ENCODE measurements at places on chromosomes 12 and 14.

GRCh38 chr14:32602699-32603098, 273.6 kb downstream of the AKAP6 start:
- DNase-seq, result no peak

GRCh38 chr14:88849716-88850115, 25.3 kb downstream of the TTC8 start:
- no peak for DNase-seq

DNA sequence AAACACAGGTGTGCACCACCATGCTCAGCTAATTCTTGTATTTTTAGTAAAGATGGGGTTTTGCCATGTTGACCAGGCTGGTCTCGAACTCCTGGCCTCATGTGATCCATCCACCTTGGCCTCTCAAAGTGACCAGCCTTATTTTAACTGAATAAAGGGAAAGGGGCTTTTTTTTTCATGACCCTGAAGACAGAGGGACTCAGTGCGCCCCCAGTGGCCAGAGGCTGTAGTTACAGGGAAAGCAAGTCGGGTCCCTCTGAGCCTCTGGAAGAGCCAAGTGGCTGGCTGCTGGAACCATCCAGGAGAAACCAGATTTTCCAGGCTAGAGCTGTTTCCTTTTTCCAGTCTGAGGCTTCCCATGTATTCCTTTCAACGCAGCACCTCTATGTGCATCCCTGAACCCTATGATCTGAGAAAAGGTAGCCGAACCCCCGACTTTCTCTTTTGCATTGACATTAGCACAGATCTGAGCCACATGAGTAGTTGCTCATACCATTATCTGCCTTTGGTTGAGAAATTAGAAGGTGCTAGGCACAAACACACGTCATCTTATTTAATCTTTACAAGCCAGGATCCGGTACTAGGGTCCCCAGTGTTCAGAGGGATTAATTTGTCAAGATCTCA, 342.7 kb downstream of the CACNA1C start:
- DNase-seq, result no peak

DNA sequence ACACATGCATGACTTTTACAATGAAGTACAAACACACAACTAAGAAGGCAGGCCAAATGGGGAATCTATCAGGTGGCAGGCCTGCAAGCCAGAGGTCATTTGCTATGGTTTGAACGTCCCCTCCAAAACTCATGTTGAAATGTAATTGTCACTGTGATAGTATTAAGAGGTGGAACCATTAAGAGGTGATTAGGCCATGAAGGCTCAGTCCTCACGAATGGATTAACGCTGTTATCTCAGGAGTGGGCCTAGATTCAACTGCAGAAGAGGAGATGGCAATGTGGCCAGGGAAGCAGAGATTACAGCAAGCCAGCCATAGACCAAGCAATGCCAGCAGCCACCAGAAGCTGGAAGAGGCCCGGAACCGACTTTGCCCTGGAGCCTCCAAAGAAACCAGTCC, 13.5 kb upstream of the ACTR6 start:
- DNase-seq, result no peak

DNA sequence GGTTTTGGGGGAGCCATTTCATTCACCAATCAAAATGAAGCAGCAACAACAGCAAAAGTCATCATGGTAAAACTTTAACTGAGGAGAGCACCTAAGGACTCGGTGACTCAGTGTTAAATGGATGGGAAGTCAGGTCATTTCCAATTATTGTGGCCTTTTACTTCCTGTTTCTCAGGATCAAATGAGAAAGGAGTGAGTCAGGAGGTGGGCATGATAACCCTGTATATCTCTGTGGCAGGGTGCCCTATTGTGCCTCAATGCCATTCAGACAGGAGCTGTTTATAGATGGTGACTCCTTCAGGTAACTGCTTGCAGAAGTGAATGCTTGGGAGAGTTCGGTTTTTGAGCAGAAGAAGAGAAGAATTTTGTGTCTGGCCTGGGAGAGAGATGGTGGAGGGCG, 135.5 kb upstream of the CPM start:
- no peak for DNase-seq

DNA sequence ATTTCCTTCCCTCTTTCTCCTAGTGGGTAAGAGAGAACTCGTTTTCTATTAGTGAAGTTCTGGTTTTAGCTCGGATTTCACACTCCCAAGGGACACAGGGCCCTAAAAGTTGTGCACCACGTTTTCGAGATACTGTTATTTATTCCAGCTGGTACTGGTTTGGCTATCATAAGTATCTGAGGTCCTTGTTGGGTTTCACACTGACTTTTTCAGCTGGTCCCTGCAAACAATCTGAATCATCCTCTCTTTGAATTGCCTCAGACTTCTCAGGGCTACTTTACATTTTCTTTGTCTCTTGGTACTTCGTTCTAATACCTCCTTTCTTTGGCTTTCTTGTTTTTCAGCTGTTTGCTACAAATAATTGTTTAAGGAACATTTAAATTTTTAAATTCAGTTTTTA, 75.7 kb downstream of the SCN8A start:
- no peak for DNase-seq

- DNase-seq, result no peak
Observed at GRCh38 chr14:65095633-65096205, 6.6 kb downstream of the MAX start.

- DNase-seq, result no peak
Observed at GRCh38 chr12:1657688-1658087, 28.7 kb downstream of the WNT5B start.

DNA sequence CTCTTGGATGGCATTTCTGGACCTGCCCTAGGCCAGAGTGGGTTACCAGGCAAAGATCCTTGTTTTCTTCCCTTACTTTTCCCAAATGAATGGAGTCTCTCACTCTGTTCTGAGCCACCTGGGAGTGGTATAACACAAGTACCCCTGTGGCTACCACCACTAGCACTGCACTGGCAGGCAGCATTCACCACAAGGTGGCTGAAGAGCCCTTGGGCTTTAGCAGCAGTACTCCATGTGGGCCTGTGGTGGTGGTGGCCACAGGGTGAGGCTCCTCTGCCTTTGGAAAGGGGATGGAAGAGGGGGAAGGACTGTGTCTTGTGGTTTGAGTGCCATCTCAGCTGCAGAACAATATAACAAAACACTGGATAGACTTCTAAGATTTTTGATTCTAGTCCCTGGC, 38.1 kb upstream of the LMNTD1 start:
- no peak for DNase-seq

GRCh38 chr14:95318399-95319311, 1.1 kb downstream of the CLMN start:
- DNase-seq, result no peak

DNA sequence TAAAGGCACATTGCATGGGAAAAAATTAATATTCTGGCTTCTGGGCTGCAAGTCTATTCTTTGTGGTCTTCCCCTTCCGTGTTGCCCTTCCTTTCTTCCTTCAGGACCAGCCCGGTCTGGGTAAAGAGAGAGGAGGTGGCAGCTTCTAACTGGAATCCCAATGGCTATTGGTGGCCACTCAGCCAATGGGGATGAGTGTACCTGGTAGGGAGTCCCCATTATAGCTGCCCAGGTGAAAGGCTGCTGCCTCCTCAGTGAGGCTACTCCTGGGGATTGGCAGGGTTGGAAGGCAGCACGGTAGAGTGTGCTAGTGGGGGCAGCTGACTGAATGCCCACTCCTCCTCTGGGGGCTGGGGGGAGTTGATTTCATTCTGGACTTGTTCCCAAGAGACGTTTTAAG, 112.6 kb downstream of the RBM19 start:
- no peak for DNase-seq

GRCh38 chr12:14643251-14643650, 53.1 kb downstream of the GUCY2C start:
- DNase-seq, result peak; percentile 25
